NCI-H2107 (cell line): ENCODE measurements at places on chromosomes 6 and 20.

DNA sequence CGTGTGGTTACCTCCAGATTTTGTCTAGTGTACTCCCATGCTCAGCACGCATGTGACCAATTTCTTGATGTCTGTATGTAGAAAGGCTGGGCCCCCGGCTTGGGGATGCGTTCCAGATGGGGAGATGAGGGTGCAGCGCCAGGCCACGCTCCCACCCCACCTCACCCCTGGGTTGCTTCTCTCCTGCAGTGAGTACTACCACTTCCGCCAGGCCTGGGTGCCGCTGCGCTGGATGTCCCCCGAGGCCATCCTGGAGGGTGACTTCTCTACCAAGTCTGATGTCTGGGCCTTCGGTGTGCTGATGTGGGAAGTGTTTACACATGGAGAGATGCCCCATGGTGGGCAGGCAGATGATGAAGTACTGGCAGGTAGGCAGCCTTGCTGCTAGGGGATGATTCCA, 11.5 kb upstream of the SRF start:
- no peak for DNase-seq

DNA sequence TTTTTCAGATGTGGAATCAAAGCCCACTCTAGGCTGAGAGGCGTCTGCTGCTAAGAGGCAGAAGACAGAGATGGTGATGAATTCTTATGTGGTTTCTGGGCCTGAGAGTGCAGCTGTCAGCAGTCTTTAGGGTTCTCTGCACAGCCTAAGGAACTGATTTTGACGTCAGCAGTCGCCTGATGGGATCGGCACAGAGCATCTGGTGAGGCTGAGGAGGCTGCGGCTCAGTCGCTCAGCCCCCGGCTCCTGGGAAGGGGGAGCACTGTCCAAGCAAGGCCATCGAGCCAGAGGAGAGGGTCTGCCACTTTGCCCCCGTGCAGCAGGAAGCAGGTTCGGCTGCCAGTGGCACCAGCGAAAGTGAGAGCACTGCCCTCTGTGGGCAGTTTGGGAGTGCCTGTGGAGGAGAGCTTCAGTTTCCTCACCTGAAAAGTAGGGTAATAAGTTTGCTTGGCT, 92.5 kb downstream of the TCP11 start:
- DNase-seq = no peak

DNA sequence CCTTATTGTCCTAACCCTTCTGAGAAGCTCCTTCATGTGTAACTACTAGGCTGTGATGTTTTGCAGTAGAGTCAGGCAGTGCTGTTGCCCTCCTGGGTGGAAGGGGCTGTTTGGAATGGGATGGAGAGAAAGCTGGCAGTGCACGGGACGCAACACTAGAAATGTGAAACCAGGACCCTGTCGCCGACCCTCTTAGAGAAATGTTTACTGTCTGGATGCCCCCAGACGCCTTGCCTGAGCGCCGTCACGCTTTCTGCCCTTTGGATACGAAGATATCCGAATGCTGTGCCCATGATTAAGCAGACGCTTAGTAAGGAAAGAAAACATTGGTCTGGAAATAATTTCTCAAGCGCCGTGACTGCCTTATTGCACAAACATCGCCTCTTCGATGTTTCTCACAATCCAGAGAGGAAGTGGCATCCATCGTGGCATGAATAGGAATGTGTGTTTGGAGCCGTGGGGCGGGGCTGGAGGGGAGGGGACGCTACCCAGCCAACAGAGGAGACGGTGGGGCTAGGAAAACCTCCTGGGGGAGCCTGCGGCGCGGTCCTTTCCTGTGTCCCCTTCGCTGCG, 661 bp upstream of the PPP1R14C start:
- no peak for DNase-seq

GRCh38 chr6:63589952-63590411, 17.7 kb downstream of the LOC128125822 start:
- no peak for DNase-seq

GRCh38 chr6:35500782-35501181, 3.9 kb upstream of the TEAD3 start:
- no peak for DNase-seq

GRCh38 chr6:42771741-42772100, 10.1 kb upstream of the BICRAL start:
- no peak for DNase-seq

GRCh38 chr6:159999240-159999671, 30.4 kb downstream of the IGF2R start:
- no peak for DNase-seq

GRCh38 chr6:13373488-13373886, 45.1 kb upstream of the TBC1D7 start:
- DNase-seq = no peak
